ENCODE measurements at places on chromosomes 11 and 22. TPM values are rescaled to one million over a fixed set of nuclear protein-coding genes. Genes with fewer than 3 reads are reported as not detected.

The OR52K2 gene
- not detected for total RNA-seq

The SHANK3 gene
- total RNA-seq: not detected

The CENATAC gene
- 41.1 TPM for total RNA-seq

The MFNG gene
- total RNA-seq: 232 TPM

The MMP11 gene
- 0.42 TPM for total RNA-seq

The MS4A6E gene
- not detected for total RNA-seq

The ZNF280B gene
- total RNA-seq: 2.6 TPM

DNA sequence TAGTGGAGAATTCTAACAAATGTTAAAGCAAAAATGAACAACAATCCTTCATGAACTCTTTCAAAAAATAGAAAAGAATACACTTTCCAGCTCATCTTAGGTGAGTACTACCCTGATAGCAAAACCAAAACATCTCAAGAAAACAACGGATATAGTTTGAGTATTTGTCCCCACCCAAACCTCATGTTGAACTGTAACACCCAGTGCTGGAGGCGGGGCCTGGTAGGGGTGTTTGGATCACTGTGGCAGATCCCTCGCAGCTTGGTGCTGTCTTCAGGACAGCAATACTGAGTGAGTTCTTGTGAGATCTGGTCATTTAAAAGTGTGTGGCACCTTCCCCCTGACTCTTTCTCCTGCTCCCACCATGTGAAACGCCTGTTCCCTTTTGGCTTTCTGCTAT, 27.0 kb downstream of the NCAPD3 start:
- H3K27ac ChIP-seq: peak overlapping the region; percentile 31
- no peaks in the 10 kb centered on the region for H3K27me3 ChIP-seq
- H3K36me3 ChIP-seq: peaks cover 70% of the 10 kb centered on the region
- H3K4me1 ChIP-seq: peaks cover 4% of the 10 kb centered on the region
- no peak overlapping the region for H3K4me3 ChIP-seq
- DNase-seq: no peak

DNA sequence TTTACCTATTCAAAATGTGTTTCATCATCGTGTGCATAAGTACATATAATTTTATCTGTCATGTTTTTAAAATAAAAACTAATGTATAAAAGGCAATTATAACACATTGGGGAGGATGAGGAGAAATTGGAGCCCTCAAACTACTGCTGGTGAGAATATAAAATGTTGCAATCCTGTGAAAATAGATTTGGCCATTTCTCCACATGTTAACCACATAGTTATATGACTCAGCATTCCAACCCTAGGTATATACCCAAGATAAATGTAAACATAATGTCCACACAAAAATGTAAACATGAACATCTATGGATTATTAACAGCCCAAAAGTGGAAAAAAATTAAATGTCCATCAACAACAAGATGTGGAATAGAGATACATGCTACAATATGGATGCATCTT, 928.0 kb upstream of the FAT3 start:
- no peaks in the 10 kb centered on the region for H3K4me1 ChIP-seq
- H3K27ac ChIP-seq: no peak overlapping the region
- H3K4me3 ChIP-seq: no peak overlapping the region
- no peaks in the 10 kb centered on the region for H3K36me3 ChIP-seq

DNA sequence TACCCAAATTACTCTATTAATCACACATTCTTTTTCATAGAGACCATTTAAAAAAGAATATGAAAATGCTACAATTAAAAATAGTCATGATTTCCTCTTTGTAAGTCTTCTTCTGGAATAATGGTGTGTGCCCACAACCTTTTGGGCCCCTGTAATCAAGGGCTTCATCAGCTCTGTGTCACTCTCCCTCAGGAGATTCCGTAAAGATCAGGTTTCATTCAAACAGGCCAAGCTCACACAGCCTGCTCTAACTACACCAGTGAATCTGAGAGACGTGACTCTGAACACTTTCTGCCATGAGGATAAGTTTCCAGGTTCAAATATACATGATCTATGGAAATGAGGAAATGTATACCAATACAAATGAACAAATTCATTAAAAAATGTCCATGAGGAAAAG, 9.5 kb downstream of the DRICH1 start:
- H3K27ac ChIP-seq: no peak overlapping the region
- H3K36me3 ChIP-seq: no peaks in the 10 kb centered on the region
- H3K27me3 ChIP-seq: peaks cover 21% of the 10 kb centered on the region
- H3K4me3 ChIP-seq: no peak overlapping the region

- no peak overlapping the region for H3K4me3 ChIP-seq
- H3K27me3 ChIP-seq: no peaks in the 10 kb centered on the region
- H3K36me3 ChIP-seq: peaks cover 7% of the 10 kb centered on the region
These were observed 223.4 kb downstream of the FAM76B start for GRCh38 chr11:95566211-95566610.

- no peaks in the 10 kb centered on the region for H3K36me3 ChIP-seq
- H3K4me3 ChIP-seq: no peak overlapping the region
- no peaks in the 10 kb centered on the region for H3K4me1 ChIP-seq
- H3K27me3 ChIP-seq: no peaks in the 10 kb centered on the region
- no peak overlapping the region for H3K27ac ChIP-seq
These were observed 214.0 kb downstream of the TRPC6 start for GRCh38 chr11:101369835-101370234.

DNA sequence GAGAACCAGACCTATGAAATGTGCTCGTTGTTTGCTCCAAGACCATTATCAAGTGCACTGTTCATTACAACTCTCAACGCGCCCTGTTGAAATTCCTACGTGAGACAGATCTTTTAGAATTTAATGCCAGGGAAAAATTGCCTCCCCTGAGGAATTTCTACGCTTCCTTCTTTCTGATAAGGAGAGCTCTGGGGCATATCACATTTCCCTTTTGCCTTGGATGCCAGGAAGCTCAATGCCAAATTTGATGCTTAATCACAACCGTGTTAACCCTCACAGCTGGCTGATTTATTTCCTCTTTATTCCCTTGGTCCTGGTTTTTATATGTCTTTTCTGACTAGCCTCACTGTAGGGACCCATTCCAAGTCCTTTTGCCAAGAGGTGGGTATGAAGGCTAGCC, 109.4 kb downstream of the MICAL2 start:
- peaks cover 59% of the 10 kb centered on the region for H3K36me3 ChIP-seq
- no peak overlapping the region for H3K4me3 ChIP-seq
- H3K27me3 ChIP-seq: no peaks in the 10 kb centered on the region
- H3K4me1 ChIP-seq: peaks cover 62% of the 10 kb centered on the region

DNA sequence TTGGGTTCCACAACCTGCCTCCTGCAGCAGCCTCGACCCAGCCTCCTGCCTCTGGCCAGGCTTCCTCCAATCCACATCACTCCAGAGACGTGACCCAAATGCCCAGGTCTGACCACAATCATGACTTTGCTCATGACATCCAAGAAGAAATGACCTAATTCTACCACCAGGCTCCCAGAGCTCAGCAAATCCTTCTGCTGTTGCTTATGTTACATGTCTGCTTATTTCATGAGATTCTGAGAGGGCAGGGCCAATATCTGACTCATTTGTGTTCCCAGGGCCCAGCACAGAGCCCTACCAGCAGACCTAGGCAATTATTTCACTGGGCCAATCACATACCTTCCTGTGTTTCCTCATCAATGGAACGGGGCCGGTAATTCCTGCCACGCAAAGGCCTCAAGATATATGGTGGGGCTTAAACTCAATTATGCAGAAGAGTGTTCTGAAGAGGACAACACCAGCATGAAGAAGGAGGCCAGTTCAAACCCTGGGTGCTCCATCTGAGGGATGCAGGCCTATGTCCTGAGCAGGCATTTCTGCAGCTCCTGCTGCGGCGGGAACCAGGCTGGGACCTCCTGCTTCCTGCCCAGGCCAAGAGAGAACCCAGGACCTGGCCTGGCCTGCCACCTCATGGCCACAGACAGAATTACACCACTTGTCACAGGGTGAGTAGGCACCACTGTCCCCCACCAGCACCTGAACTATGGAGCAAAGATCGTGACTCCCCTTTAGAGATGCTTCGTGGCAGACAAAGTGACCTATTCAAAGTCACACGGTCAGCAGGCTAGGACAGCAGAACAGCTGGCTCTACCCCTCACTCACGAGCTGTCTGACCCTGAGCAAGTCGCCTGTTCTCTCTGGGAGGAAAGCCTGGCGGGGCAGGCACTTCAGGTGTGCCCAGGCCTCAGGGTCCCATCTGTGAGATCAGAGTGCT, 5.9 kb downstream of the CENPM start:
- peak overlapping the region; percentile 95 for H3K27ac ChIP-seq
- peak; percentile 90 for DNase-seq
- H3K4me1 ChIP-seq: peaks cover 58% of the 10 kb centered on the region
- H3K27me3 ChIP-seq: no peaks in the 10 kb centered on the region
- peaks cover 71% of the 10 kb centered on the region for H3K36me3 ChIP-seq
- peak overlapping the region; percentile 27 for H3K4me3 ChIP-seq

- no peak overlapping the region for H3K27ac ChIP-seq
- DNase-seq: no peak
- no peaks in the 10 kb centered on the region for H3K27me3 ChIP-seq
- H3K4me3 ChIP-seq: no peak overlapping the region
- no peaks in the 10 kb centered on the region for H3K4me1 ChIP-seq
- peaks cover 3% of the 10 kb centered on the region for H3K36me3 ChIP-seq
These were observed 9.1 kb upstream of the SESN3 start for GRCh38 chr11:95239871-95240649.

GRCh38 chr11:22465620-22466019, 127.4 kb downstream of the SLC17A6 start:
- DNase-seq: no peak
- H3K27me3 ChIP-seq: no peaks in the 10 kb centered on the region
- H3K4me1 ChIP-seq: no peaks in the 10 kb centered on the region
- no peak overlapping the region for H3K27ac ChIP-seq
- H3K4me3 ChIP-seq: no peak overlapping the region

DNA sequence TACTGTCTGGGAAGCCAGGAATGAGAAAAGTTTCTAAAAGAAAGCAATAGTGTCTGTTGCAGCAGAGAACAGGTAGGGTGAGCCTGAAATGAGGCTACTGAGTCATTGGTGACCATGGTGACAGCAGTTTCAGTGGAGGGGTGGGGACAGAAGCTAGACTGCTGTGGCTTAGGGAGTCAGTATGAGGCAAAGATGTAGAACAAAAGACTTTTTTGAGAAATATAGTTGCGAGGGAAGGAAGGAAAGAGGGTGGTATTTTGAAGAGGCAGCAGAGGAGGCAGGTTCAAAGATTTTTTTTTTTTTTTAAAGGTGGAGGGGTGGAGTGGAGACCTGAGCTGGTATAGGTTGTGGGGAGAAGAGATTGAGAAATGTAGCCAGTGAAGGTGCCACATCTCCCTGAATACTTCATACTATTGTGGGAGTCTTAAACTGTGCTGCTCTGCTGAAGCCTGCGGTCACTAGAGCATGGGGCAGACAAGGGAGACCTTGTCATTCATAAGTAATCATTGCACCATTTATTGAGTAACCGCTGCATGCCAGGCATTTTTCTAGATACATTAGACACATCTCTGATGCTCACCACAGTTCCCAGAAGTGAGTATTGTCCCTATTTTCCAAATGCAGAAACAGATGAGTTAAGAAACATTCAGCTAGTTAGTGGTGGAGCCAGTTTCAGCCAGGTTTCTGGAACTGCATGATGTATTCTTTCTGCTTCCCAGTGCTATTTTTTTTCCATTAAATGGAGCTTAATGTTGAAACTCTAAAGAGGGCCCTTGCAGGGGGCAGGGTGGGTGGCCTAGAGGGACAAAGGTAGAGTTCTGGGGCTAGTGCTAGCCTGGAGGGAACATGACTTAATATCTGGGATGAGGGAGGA, 49.9 kb downstream of the STIM1 start:
- H3K4me1 ChIP-seq: peaks cover 70% of the 10 kb centered on the region
- H3K27me3 ChIP-seq: no peaks in the 10 kb centered on the region

GRCh38 chr11:44627911-44628729, 62.7 kb downstream of the CD82 start:
- peaks cover 12% of the 10 kb centered on the region for H3K4me1 ChIP-seq
- peaks cover 2% of the 10 kb centered on the region for H3K27me3 ChIP-seq
- no peak overlapping the region for H3K4me3 ChIP-seq
- H3K27ac ChIP-seq: no peak overlapping the region

DNA sequence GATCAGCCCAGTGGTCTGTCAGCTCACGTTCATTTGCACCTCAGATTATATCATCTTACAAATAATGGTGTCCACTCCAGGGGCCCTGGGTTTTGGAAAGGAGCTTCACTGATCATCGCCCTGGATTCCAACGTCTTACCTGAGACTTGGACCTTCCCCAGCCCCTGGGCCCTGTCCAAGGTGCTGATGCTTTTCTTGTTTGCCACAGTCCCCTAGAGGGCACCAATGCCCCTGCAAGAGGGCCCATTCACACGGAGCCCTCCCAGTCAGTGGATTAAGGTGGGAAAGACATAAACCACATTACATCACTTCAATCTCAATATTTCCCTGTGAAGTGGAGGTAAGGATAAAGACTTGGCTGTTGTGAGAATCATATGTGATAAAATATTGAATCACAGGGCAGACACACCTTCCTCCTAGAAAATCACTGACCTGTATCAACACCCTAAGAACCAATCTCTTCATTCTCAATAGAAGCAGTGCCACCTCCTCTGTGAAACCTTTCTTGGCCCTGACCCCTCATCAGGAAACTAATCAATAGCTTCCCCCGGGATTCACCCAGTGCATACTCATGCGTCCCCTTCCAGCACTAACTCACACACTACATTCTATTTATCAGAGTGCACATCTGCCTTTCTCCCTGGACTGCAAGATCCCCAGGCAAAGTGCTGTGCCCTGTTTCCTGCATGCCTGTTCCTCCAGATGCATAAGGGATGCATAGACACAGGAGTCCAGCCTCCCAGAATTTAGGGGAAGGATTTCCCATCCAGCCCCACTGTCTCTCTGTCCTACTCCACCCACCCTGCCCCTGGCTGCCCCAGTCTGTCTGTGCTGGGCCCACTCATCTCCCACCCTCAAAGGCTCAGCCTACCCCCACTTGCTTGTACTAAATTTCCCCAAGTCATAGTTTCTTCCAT, 167.0 kb downstream of the BUD13 start:
- no peak overlapping the region for H3K27ac ChIP-seq
- peak; percentile 65 for DNase-seq
- H3K36me3 ChIP-seq: no peaks in the 10 kb centered on the region
- H3K27me3 ChIP-seq: no peaks in the 10 kb centered on the region
- H3K4me3 ChIP-seq: no peak overlapping the region

GRCh38 chr11:69123593-69124545, 31.9 kb upstream of the SMIM38 start:
- H3K27me3 ChIP-seq: peaks cover 3% of the 10 kb centered on the region
- no peak overlapping the region for H3K4me3 ChIP-seq
- H3K36me3 ChIP-seq: no peaks in the 10 kb centered on the region
- H3K27ac ChIP-seq: no peak overlapping the region
- no peak for DNase-seq

GRCh38 chr11:27310707-27311106, 52.3 kb downstream of the CCDC34 start:
- no peak overlapping the region for H3K4me3 ChIP-seq
- H3K4me1 ChIP-seq: no peaks in the 10 kb centered on the region
- no peaks in the 10 kb centered on the region for H3K27me3 ChIP-seq
- H3K36me3 ChIP-seq: no peaks in the 10 kb centered on the region
